ENCODE measurements at places on chromosomes 6 and 20.

DNA sequence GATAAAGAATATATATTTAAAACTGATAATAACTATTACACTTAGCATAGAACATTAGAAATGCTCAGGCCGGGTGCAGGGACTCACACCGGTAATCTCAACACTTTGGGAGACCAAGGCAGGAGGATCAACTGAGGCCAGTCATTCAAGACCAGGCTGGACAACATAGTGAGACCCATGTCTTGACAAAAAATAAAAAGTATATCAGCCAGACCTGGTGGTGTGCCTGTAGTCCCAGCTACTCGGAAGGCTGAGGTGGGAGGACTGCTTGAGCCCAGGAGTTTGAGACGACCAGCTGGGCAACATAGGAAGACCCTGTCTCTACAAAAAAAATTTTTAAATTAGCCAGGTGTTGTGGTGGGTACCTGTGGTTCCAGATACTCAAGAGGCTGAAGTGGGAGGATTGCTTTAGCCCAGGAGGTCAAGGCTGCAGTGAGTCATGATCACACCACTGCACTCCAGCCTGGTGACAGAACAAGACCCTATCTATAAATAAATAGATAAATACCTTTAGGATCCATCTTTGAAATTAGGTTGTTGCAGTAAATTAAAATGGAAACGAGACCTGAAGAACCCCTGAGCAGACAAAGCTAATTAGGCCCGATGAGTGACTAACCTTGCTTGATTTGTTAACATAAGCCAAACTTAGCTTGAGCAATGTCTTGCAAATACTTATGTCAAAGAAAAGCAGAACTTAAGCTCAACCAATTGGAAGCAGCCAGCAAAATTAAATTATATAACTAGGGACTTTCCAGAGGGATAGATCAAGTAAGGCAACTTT is 75.8 kb upstream of the E2F3 start:
- no peak for DNase-seq

DNA sequence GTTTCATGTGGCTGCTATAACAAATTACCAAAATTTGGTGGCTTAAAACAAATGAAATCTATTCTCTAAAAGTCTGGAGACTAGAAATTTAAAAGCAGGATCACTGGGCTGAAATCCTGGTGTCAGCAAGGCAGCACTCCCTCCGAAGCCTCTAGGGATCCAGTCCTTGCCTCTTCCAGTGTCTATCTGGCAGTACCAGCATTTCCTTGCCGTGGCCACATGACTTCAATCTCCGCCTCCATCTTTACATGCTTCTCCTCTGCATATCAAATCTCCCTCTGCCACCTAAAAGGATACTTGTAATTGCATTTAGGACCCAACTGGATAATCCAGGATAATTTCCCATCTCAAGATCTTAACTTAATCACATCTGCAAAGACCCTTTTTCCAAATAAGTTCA is 30.2 kb downstream of the ARHGAP18 start:
- no peak for DNase-seq

DNA sequence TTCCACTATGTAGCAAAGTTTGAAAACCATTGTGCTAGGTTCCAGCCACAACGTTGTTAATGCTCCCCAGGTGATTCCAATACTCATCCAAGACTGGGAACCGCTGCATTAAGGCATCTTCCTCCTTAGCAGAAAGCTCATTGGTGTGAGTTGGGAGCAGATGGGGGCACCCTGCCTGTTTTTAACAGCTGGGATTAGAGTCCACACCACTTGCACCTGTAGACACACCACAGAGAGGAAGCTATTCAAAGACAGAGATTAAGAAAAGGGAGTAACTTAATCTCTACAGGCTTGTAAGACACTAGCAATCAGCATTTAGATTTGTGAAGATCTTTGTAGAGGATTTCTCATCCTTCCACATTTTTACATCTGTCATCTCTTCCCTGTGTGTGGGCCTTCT is 333.9 kb upstream of the SOX4 start:
- DNase-seq, result no peak

- DNase-seq, result no peak
Observed at GRCh38 chr6:37602346-37602745, 95.3 kb downstream of the MDGA1 start.

DNA sequence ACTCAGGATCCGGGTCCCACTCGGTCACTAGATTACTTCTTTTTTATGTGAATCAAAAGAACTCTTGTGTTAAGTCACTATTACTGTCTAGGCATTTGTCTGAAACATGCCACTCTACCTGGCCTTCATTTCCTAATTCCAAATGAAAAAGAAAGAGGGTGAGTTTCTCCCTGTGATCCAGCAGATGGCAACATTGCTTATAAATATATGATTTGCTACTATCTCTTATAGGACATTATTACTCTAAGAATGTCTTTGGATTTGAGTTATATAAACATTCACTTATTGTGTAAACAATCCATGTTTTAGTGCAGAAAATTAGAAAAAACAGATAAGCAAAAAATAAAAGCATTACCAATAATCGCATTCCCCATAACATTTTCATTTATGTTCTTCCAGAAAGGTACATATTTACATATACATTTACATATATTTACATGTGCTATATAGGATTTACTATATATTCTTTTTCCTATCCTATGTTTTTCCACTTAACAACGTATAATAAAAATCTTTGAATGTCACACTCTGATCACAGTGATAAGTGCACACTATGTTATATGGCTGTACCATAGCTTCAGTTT is 66.9 kb downstream of the FAXC start:
- no peak for DNase-seq

DNA sequence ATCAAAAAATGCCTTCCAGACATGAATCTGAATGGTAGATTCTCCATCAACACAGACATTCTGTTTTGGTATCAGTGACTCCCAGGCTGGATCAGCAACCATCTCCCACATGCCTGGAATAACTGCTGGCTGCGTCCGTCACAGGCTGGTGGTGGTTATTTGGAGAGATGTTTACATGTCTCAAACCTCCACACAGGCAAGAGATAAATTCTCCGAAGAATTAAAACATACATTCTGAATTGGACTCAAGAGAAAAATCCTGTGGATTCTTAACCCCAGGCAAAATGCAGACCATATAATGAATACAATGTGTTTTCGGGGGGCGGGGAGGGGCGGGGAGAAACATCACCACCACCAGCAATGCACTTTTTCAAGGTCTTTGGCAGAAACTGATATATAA is 108.2 kb downstream of the THBS2 start:
- DNase-seq, result no peak

DNA sequence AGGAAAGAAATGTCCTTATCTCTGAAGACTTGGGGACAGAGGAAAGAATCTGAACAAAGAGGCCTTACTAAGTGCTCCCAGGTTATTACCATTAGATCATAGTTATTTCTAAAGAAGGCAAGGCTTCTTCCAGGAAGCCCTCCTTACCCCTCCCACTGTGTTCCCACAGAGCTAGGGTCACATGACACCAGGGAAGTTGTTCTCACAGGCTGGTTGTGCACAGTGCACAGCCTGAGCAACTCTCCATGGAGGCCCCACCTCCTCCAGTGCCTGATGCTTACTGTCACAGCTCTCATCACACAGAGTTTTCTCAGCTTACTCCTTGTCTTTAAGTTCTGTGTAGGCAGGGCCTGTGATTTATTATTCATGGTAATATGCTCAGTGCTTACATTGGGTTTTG is 68.9 kb upstream of the SCGN start:
- no peak for DNase-seq

- DNase-seq, result no peak
Observed at GRCh38 chr6:139961190-139961589, 586.7 kb upstream of the CITED2 start.

- no peak for DNase-seq
Observed at GRCh38 chr20:25355011-25355595, 35.5 kb downstream of the ABHD12 start.

DNA sequence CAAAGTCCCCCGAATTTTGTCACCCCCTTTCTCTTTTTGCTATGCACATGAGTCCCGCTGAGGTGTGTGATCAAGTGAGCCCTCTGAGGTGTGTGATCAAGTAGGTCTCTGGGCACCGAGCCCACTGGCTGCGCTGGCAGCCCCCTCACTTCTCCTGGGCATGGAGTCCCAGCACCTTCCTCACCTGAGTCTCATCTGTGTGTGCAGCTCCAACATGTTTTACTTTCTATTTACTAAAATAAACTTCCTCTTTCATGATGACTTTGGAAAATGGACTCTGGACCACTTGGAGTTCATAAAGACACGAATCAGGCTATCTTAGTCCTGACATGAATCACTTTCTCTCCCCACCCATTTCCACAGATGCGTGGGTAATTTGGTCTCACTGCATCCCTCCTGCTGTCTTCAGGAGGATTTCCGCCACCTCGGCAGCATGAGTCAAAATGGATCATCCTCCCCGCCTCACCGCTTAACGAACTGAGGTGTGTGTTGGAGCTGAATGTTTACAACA is 39.8 kb downstream of the PRDM1 start:
- peak; percentile 65 for DNase-seq

DNA sequence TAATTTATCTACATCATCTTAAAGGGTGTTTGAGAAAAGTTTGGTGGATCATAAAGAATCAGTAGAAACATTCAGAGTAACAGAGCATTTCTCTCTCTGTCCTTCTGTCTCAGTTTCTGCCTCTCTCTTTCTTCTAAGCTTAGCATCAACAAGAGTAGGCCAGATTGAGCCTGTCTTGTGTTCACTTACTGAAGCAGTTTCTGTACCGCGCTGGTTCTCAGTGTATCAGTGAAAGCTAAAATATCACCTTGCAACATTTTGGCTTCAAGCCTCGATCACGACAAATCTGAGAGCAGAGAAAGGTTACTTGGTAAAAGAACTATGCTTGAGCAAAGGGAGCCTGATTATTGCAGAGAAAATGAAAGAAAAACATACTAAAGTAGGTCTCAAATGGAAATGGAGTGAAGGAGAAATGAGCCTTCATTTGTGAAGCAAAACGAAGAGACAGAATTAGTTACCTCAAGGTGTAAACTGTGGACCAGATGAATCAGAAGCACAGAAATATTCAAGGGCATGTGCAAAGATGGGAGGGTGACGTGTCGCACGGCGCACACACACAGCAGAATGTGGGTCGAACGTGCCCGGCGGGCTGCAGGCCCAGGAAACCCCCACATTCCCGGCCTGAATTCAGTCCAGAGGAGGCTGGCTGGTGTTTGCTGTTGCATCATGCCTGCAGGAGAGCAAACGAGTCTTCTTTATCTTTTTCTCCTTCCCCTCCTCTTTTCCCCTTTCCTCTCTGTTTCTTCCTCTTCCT is 509.3 kb downstream of the QKI start:
- no peak for DNase-seq

DNA sequence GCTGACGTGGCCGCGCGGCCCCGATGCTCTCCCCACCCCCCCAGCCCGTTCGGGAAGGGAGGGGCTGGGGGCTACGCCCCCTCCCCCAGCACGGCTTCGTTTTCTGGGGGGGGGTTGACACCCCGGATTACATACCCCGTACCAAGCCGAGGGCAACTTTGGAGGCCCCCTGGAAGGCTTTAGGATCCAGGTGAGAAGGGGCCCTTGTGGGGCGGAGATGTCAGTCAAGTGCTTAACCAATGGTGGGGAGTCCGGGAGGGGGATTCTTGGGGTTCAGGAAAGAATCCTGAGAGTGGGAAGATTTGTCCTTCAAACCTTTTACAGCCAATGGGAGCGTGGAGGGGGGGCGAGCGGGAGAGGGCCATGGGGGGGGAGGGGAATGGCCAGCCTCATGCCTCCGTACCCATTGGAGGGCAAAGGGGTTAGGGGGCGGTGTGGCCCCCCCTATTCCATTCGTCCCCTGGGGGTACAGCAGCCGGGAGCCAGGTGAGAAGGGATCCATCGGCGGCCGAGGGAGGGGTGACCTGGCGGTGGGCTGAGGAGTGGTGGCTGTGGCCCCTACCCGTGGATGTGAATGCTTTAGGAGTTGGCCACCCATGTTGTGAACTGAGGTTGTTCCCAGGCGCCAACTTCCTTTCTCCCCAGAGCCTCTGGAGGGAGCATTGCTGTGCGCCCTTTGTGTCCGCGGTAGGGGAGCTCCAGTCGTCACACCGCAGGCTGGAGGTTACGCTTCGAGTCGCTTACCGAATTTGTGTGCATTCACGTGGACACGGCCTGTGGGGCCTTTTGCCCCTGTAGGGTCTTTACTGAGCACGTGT is 682 bp downstream of the BRD2 start:
- peak; percentile 64 for DNase-seq

- no peak for DNase-seq
Observed at GRCh38 chr20:57124800-57125517, 141.5 kb downstream of the BMP7 start.

Measured in T-helper 2 cell treated with Interferon-gamma antibody and Interleukin-4, amounts not matched to agents 5 μg/mL and 100 μg/mL, for 36 hours (primary cell).